ENCODE measurements at places on chromosomes 16 and 17.

GRCh38 chr16:21989133-21989532 lies 11.8 kb downstream of the PDZD9 start:
- no peak for DNase-seq

GRCh38 chr16:63315229-63315628 lies 1279.0 kb upstream of the CDH8 start:
- DNase-seq, result no peak

DNA sequence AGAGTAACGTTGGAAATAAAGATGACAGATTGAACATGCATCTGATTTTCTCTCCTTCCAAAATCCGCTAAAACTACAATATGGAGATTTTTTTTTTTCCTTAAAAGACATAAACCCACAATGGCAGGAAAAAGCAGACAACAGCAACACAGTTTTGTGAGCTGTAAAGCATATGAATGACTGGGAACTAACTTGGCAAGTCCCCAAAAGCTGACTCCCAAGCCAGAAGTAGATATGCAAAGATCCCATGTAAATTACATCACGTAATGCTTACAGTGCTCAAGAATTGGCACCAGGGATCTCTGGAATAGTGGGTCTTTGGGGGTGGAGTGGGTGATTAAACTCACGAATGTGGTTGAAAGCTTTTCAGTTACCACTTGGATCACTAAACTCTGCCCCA lies 106.6 kb downstream of the ELAC2 start:
- no peak for DNase-seq

GRCh38 chr17:77824102-77824779 lies 134.3 kb upstream of the TNRC6C start:
- DNase-seq, result no peak

GRCh38 chr17:51258756-51259563 lies 889 bp downstream of the MBTD1 start:
- DNase-seq, result no peak

GRCh38 chr16:51538707-51539498 lies 387.8 kb upstream of the SALL1 start:
- no peak for DNase-seq

GRCh38 chr16:102060-102855 lies 24.2 kb downstream of the MPG start:
- DNase-seq, result no peak

GRCh38 chr16:1990351-1991134 lies 773 bp downstream of the SYNGR3 start:
- no peak for DNase-seq

GRCh38 chr16:84514874-84515835 lies 10.7 kb upstream of the MEAK7 start:
- DNase-seq, result peak; percentile 77

- DNase-seq, result no peak
Measured at GRCh38 chr16:65660390-65660789, 538.5 kb upstream of the CDH11 start.

GRCh38 chr17:71117466-71117865 lies 948.1 kb downstream of the KCNJ2 start:
- no peak for DNase-seq

DNA sequence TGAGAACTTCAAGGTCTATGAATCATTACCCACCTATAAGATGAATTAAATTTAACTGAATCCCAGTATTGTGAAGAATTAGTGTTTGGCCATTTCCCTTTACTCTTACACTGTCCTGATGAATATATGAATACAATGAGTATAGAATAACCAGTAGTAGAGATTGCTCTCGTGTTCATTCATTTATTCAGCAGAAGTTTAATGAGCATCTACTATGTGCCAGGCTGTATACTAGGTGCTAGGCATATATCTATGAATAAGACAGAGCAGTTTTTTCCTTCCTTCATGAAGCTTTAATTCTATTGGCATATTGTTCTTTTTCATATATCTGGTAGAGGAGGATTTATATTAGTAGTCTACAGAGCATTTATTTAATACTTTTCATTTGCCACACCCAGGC lies 6.0 kb downstream of the GOSR1 start:
- DNase-seq, result no peak

DNA sequence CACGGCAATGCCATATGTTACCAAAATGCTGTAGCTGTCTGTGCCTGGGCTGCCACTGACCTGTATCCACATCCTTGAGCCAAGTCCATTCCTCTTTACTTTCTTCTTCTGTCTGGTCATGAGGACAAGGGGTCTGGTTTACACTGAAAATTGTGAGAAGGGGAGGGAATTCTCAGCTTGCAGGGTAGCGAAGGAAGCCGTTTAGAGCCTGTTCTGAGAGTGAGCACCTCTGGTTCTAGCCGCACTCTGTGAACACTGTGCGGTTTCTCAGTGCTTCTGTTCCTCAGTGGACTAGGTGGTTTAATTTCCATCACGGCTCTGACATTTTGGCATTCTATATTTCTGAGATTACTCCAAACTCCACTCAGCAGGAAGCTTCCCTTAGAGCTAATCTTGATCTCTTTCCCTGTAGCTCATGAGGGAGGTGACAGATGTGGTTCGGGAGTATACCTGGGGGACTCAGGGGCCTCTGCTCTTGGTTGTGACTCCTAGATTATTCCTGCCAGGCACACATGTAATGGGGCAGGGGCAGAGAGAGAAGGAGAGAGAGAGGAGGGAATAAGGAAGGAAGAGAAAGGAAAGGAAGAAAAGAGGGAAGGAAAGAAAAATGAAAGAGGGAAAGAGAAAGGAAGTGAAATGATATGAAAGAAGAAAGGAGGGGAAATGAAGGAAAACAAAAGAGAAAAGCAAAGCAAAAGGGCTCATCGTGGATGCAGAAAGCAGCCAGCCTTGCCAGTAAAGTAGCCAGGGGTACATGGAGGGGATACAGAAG lies 14.2 kb upstream of the TBX21 start:
- DNase-seq, result no peak

GRCh38 chr17:78089576-78090281 lies 38.8 kb downstream of the TMC6 start:
- DNase-seq, result no peak

GRCh38 chr17:16511593-16511992 lies 19.6 kb upstream of the LRRC75A start:
- no peak for DNase-seq

DNA sequence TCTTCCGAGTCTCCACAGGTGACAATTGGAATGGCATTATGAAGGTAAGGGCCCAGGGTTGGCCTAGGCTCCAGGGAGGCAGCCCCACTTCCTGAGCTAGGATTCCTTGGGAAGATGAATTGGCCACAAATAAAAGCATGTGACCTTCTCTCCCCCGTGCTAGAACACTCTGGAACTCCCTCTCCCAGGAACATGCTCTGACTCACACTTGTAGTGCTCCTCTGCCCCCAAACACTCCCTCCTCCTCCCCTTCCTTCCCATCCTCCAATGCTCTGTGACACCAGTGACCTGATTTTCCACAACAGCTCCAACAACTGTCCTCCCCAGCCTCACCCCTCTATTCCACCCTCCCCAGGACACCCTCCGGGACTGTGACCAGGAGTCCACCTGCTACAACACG lies 16.4 kb upstream of the ABCC3 start:
- no peak for DNase-seq

GRCh38 chr17:38888842-38889241 lies 19.0 kb downstream of the LASP1 start:
- no peak for DNase-seq

DNA sequence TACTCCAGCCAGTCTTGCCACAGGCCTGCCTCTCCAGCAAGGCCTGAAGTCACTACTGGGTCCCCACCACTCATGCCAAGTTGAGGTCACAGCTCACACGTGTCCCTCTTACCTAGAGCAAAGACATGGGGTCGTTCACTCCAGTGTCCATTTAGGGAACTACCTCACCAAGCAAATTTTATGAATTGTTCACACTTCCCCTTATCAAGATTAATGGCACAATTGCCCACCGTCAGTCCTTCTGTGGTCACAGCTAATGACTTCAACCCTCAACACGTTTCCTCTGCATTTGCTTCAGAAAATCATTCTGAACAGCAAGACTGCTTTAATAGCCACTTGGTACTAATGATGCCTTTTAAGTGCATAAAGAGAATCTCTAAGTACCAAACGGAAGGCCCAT lies 14.6 kb downstream of the IRX6 start:
- no peak for DNase-seq

DNA sequence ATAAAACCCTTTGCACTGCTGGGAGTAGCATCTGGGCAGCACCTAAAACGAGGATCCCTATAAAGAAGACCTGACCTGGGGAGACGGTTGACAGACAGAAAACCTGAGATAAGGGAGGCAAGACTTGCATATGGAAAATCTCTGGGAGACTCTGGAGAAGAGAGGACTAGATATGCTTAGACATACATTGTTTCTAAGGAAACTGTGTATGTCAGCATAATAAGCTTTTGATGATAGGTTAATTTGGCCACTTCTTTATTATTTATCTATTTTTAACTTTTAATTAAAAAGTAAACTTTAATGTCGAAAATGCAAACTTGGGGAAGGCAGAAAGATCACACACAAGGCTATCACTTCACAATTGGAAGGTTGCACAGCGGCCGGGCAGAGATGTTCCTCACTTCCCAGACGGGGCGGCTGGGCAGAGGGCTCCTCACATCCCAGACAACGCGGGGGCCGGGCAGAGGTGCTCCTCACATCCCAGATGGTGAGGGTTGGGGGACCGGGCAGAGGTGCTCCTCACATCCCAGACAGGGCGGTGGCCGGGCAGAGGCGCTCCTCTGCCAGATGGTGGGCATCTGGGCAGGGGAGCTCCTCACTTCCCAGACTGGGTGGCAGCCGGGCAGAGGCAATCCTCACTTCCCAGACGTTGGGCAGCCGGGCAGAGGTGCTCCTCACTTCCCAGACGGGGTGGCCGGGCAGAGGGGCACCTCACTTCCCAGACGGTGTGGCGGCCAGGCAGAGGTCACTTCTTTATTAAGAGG lies 64.3 kb upstream of the HS3ST3A1 start:
- no peak for DNase-seq

DNA sequence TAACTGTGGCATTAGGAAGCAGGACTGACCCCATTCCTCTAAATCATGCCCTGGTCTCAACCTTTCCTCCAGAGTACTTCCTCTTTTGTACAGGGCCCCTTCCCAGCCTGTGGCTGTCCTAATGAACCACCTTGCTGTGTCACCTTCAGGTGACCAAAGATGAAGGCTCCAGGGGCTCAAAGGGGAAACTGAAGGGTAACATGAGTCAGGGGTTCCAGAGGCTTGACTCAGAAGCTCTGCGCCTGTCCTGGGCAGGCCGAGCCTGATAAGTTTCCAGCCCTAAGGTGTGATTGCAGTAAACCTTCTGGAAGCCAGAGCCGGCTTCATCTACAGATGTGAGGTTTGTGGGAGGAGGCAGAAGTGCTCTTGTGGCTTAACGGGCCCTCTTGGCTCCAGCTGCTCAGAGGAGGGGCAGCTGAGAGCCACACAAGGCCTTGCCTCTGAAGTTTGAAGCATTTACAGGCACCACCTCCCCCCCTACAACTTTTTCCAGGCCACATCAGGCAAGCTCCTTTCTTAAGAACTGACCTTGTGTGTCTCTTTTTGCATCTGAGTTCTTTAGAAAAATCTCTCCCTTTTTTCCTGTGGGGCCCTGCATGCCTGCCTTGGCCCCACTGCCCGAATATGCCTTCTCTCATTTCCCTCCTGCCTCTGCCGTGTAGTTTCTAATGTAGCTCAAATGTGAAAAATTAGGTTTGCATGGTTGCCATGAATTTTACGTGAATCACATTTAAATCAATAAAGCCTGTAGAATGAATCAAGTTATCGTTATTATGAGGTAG lies 149.9 kb downstream of the CLEC16A start:
- DNase-seq, result peak; percentile 72

DNA sequence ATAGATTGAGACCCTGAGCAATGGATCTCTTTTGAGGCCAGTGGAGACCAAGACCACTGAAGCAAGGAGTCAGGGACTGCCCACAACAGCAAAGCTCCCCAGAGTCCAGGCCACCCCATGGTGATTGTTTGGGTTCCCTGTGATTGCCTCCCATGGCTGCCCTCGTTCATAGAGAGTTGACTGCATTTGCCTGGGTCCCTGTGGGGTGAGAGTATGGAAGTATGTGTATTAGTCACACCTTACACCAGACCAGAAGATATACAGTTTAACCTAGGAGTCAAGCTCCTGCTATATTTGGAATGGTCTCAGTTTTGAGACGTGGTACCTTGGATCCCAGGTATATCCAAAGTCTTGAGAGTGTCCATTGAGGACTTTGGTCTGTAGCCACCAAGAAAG lies 20.2 kb downstream of the HLF start:
- no peak for DNase-seq

- no peak for DNase-seq
Measured at GRCh38 chr17:45127548-45128300, 4.6 kb downstream of the PLCD3 start.

- no peak for DNase-seq
Measured at GRCh38 chr17:81084680-81085419, 49.9 kb downstream of the BAIAP2 start.
